ENCODE measurements at places on chromosomes 11 and 22.

DNA sequence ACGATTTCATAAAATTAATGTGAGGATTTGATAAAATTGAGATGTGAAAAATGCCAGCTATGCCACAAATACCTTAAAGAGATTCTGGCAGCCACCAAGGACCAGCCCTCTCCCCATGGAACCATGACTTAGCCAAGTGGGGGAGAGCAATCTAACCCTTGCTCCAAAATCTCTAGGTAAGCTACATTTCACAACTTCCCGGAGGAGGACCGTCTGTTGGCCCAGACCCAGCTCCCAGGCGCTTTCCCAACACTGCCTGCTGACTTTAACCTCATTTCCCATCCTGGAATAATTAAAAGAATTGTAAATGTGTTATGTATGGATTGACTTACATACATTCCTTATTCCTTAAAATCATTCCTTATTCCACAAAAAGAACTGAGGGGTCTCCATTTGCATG lies 47.5 kb upstream of the TENM4 start:
- no peak for DNase-seq

DNA sequence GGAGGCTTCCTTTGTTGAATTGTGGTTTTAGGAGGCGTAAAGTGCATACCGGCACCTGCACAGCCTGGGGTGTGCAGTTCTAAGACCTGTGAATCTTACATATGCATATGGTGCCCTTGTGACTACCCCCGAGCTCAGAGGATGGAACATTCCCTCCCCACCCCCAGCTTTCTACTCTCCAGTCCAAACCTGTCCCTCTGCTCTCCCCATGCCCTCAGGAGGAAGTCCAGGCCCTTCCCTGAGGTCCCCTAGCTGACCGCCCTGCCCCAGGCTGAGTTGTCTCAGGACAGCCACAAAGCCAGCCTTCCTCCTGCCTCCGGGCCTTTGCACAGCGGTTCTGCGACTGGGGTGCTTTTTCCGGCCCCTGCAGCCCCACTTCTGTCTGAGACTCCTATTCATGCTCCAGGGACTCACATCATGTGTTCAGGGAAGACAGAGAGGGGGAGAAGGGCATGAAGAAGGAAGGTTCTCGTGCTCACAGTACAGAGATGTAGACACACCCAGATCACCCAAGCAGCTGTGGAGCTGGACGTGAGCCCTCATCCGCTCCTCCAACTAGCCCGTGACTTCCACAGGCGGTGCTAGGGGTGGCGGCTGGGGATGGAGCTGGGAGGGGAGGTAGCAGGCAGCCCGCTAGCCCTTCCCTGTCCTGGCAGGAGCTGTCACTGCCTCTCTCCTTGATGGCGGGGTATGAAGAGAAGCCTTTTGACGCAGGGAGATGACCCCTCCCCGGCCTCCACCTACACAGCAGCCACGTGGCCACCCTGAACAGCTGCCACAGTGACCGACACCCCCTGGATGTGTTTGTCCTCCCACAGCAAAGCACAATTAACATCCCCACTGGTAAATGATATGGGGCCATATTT lies 50.8 kb downstream of the FLRT1 start:
- DNase-seq, result no peak

DNA sequence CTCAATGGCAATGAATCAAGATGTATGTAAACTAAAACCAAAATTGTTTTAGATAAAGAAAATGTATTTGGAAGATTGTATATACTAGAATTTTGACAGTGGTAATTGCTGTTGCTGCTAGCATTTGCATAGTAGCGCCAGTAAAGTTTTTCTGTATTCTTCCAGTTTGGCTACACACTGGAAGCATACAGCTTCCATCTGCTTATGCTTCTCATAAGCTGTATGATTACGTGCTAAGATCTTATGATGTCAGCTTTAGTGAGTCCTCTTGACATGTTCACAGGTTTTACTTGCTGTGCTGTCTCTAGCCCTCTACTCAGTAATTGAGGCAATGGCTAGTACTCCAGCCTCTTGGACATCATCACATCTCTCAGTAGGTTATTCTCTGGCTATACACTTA lies 256.3 kb downstream of the DDX10 start:
- no peak for DNase-seq

DNA sequence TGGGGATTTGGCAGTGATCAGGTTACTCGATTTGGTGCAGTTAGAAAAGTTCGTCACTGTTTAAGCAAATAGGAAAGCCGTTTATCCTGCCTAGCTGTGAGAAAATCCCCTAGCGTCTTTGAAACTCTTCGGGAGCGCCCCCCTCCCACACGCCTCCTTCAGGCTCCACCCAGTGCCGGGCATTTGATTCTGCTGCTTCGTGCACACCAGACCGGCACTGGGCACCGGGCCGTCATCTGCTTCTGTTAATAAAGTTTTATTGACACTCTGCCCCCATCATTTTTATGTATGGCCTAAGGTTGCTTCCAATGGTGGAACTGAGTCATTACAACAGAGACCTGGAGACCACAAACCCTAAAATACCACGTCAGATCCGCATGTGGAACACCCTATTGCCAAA lies 50.9 kb downstream of the IGF2 start:
- no peak for DNase-seq

- DNase-seq, result no peak
Observed at GRCh38 chr11:96567176-96567575, 177.4 kb downstream of the JRKL start.

DNA sequence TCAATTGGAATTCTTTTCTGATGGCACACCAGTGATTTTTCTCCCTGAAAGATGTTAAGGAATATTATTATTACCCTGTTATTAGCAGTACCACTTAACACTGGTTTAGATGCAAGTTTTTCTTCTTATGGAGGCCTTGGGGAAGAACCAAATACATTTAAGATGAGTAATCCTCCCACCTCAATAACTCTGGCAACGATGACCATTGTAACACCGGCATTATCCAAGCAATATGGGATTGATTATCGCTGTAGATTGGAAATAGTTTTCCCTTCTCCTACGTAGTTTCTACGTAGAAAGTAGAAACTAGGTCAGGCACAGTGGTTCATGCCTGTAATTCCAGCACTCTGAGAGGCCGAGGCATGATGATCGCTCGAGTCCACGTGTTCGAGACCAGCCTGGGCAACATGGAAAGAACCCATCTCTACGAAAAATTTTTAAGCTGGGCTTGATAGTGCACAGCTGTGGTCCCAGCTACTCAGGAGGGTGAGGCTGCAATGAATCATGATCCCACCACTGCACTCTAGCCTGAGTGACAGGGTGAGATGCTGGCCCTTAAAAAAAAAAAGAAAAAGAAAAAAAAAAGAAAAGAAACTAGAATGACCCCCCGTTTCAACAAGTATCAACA lies 45.5 kb downstream of the PACSIN2 start:
- DNase-seq, result peak; percentile 82

DNA sequence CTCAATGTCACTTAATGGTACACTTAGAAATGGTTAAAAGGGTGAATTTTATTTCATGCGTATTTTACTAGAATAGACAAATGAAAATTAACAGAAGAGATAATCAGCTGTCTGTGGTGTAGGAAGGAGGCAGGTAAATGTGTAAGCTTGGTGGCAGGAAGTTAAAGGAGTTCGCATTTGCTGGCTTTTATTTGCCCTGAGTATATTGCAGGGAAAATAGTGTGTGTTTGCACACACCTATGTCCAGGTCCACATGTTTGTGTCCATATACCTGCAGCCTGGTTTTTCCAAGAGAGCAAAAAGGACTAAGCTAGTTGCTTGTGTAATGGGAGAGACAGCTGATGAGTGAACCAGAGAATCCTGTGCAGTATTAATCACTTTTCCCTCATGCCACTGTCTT lies 16.0 kb downstream of the NTM start:
- no peak for DNase-seq

GRCh38 chr11:47186076-47186699 lies at the start of gene PACSIN3:
TSS of gene PACSIN3 (minus strand) at chr11:47186434. CDS start at chr11:47182727, 3,707 bp downstream.
- DNase-seq, result no peak

GRCh38 chr11:110874437-110875030 lies 162.3 kb upstream of the ARHGAP20 start:
- DNase-seq, result no peak

GRCh38 chr11:66073669-66074068 lies 3.6 kb downstream of the PACS1 start:
- DNase-seq, result no peak

DNA sequence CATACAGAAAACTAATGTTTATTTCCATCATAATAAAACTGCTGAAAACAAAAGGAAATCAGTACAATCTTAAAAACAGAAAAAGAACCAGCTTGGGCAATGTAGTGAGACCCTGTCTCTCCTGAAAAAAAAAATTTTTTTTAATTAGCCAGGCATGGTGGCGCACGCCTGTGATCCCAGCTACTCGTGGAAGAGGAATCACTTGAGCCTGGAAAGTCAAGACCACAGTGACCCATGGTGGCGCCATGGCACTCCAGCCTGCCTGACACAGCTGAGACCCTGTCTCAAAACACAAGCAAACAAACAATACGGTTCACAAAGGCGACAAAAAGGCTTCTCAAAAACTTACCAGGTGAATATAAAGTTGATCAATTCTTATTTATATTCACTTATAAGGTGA lies 289.7 kb downstream of the BRD1 start:
- DNase-seq, result no peak

DNA sequence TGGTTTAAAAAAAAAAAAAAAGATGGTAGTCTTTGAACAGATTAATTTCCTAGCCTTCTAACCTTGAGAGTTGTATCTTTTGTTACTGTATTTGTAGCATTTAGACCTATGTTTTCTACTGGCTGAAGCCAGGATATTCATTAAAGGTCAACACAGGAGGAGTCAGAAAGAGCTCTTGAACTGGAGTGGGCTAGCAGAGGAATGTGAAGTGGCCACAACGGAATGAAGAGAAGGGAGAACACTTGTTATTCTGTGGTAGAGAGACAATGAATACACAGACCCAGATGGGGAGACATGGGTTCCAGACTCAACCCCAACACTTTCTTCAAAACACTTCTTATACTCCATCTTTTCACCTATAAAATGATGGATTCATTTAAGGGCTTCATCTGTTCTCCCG lies 88.1 kb downstream of the RELT start:
- DNase-seq, result no peak

DNA sequence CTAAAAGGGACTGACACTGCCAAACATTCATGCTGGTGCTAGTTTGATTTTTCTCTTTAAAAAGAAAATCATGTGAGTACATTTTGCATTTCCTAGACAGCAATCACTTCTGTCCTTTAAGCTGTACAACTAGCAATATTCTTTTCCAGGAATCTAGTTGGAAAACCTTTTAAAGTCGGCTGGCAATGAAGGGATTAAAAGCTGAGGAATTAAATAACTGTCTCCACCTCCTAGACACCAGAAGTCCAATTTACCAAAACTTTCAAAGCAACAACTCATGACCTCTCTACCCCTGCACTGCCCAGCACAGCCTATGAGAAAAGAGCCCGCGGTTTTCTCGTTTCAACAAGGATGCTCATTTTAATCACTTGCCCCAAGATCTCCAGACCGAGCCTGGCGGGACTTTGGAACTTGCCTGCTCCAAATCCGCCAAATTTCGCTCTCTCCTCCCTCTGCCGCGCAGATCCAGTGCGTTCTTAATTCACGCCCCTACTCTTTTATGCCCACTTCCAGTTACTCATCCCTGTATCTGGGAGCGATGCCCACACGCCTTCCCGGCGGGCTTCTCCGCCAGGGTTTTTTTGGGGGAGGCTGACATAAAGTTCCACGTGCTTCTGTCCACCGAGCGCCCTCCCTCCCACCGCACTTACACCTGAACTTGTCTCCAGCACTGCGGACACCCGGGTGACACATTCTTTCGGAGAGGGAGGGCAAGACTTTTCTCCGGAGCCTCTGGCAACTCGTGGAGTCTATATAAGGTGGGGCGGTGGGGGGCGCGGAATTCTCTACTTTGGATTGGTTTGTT lies 2.5 kb downstream of the MPPED2 start:
- no peak for DNase-seq

- no peak for DNase-seq
Observed at GRCh38 chr22:23062616-23063538, 7.4 kb upstream of the GNAZ start.

DNA sequence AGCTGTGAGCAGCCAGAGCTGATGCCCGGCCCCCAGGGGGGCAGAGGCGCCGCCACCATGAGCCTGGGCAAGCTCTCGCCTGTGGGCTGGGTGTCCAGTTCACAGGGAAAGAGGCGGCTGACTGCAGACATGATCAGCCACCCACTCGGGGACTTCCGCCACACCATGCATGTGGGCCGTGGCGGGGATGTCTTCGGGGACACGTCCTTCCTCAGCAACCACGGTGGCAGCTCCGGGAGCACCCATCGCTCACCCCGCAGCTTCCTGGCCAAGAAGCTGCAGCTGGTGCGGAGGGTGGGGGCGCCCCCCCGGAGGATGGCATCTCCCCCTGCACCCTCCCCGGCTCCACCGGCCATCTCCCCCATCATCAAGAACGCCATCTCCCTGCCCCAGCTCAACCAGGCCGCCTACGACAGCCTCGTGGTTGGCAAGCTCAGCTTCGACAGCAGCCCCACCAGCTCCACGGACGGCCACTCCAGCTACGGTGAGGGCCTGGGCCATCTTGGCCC lies 6.1 kb downstream of the CDC42EP1 start:
- no peak for DNase-seq

GRCh38 chr11:25566298-25567200 lies 765.4 kb upstream of the ANO3 start:
- DNase-seq, result no peak

- no peak for DNase-seq
Observed at GRCh38 chr11:8034604-8035190, 46.3 kb upstream of the TUB start.

GRCh38 chr11:88170673-88171072 lies 4.6 kb downstream of the RAB38 start:
- no peak for DNase-seq

GRCh38 chr11:34616830-34617504 lies 3.9 kb upstream of the EHF start:
- DNase-seq, result no peak

DNA sequence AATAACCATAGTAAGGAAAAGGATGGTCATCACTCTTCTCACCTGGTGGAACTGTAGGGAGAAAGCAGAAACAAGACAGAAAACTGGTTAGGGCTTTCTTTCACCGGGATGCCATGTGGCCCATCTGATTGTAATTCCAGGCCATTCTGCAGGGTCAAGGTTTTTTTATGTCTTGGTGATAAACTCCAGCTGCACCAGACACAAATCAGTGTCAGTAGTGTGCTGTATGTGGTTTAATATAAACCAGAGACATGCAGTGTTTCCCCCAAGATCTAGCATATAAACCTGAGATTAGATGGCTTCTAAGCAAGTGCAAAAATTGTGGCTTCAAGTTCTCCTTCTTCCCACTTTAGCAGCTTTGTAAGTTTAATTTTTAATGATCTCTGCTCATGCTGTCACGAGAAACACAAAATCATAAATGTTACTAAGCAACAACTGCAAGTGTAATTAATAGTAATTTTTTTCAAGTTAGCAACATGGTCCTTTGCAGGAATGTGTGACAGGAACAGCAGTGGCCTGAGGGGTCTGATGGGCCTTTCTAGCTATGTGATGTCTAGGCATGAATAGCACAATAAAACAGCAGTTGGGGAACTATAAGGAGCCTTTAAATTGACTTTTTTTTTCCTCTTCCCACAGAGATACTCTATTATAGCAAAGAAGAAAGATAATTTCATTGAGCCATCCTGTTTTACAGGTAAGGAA lies 41.6 kb downstream of the BDNF start:
- no peak for DNase-seq

- peak; percentile 28 for DNase-seq
Observed at GRCh38 chr11:104946907-104947306, 21.5 kb downstream of the CASP4 start.

GRCh38 chr11:75719340-75720239 lies 2.0 kb downstream of the MOGAT2 start:
- no peak for DNase-seq
